Activated T-helper 2 cell treated with anti-CD3 and anti-CD28 coated beads, Interferon-gamma antibody, Interleukin-2, Interleukin-4, amounts not matched to agents 10 μg/mL and 5 μg/mL and 100 μg/mL, durations not matched to agents 14 hours and 24 hours and 36 hours (primary cell): ENCODE measurements at places on chromosomes 3 and 15. TPM values are rescaled to one million over a fixed set of nuclear protein-coding genes. Genes with fewer than 3 reads are reported as not detected.

The IL12A gene
- total RNA-seq: 0.53 and 0.87 TPM in 2 replicates

The HIGD2B gene
- total RNA-seq: 0.16 TPM in 2 replicates

The CRYBG3 gene
- total RNA-seq: 7.2 and 7.5 TPM in 2 replicates

The C3orf80 gene
- total RNA-seq: 0.25 and 0.30 TPM in 2 replicates

The ABHD5 gene
- total RNA-seq: 11.9 and 15.2 TPM in 2 replicates

The ZNF662 gene
- total RNA-seq: 0.21 and 0.30 TPM in 2 replicates

GRCh38 chr3:51794206-51794605 lies 15.2 kb upstream of the IQCF6 start:
- H3K4me3 ChIP-seq: no peak overlapping the region
- peaks cover 28% of the 10 kb centered on the region for H3K27me3 ChIP-seq
- peaks cover 29% of the 10 kb centered on the region for H3K4me1 ChIP-seq

- H3K27ac ChIP-seq: no peak overlapping the region
- H3K36me3 ChIP-seq: peaks cover 39% of the 10 kb centered on the region
- peak overlapping the region; percentile 96 for H3K4me3 ChIP-seq
- no peak for DNase-seq
- peaks cover 45% of the 10 kb centered on the region for H3K4me1 ChIP-seq
Measured at GRCh38 chr3:23915537-23916108, 1.2 kb downstream of the NKIRAS1 start.

GRCh38 chr3:2851835-2852234 lies 258.3 kb downstream of the IL5RA start:
- H3K27me3 ChIP-seq: no peaks in the 10 kb centered on the region
- no peaks in the 10 kb centered on the region for H3K4me1 ChIP-seq
- H3K27ac ChIP-seq: no peak overlapping the region

DNA sequence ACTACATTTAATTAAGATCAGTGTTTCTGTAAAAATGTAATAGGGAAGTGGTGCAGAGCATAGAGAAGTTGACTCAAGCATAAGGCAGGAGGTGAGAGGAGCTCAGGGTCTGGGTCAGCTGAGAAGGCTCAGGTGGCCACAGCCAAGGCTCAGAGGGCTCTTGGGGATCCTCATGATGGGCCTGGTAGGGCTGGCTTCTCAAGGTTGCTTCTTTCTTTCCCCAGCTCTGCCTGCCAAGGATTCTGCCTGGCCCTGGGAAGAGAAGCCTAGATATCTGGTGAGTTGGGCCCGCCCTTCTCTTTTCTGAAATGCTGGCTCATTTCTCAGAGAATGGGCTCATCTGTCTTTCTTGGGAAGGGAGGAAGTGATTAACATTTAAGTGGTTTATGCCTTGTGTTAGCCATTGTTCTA lies 6.5 kb downstream of the ZNF589 start:
- peak overlapping the region; percentile 83 for H3K27ac ChIP-seq
- peaks cover 55% of the 10 kb centered on the region for H3K36me3 ChIP-seq
- H3K4me1 ChIP-seq: peaks cover 27% of the 10 kb centered on the region

DNA sequence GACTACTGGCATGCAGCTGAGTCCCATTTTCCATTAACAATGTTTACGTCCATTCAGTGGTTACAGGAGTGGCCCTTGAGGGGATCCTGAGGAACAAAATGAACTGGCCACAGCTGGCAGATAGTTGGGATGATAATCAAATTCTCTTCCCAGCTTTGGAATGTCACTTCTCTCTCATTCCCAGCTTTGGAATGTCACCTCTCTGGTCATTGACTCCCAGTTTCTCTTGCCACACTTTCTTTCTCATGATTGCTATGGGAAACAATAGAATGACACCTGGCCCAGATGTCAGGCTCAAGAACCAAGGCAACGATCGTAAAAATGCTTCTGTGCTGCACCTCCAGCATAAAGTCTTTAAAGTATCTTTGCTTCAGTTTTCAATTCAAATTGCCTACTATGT lies 34.0 kb downstream of the ATP13A4 start:
- no peaks in the 10 kb centered on the region for H3K27me3 ChIP-seq
- no peaks in the 10 kb centered on the region for H3K36me3 ChIP-seq
- no peaks in the 10 kb centered on the region for H3K4me1 ChIP-seq
